ENCODE measurements at places on chromosomes 2 and 18.

GRCh38 chr2:42770288-42771131 lies 6.6 kb upstream of the OXER1 start:
- DNase-seq = no peak

DNA sequence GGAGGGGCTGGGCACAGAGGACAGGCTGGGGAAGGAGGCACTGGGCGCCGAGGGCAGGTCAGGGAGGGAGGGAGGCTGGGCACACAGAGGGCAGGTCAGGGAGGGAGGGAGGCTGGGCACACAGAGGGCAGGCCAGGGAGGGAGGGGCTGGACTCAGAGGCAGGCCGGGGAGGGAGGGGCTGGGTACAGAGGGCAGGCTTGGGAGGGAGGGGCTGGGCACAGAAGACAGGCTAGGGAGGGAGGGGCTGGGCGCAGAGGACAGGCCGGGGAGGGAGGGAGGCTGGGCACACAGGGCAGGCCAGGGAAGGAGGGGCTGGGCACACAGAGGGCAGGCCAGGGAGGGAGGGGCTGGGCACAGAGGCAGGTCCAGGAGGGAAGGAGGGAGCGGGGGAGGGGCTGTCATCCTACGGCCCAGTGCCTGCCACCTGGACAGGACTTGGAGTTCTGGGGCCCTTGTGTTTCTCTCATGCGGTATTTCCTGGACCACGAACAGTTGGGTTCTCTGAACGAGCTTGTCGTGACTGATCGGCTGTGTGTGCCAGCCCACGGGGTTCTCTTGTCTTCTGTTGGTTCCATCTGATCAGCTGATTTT lies 46.7 kb upstream of the KCNG2 start:
- no peak for DNase-seq

DNA sequence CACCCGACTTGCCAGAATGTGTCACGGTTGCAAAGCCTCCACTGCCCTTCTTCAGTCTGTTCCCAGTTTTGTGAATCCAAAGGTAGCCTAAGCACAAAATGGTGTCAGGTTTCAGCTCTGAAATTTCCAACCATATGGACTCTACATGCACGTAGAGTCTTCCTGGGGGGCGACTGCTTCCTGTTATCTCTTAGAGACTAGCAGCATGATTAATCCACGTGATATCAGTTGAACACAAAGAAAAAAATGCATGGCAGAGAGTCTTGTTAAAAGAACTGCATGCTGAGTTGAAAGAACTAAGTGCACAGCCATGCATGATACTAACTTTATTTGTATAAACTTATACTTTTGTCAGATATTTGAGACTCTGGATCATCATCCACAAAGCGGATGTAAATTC lies 404.4 kb downstream of the SOCS6 start:
- no peak for DNase-seq

DNA sequence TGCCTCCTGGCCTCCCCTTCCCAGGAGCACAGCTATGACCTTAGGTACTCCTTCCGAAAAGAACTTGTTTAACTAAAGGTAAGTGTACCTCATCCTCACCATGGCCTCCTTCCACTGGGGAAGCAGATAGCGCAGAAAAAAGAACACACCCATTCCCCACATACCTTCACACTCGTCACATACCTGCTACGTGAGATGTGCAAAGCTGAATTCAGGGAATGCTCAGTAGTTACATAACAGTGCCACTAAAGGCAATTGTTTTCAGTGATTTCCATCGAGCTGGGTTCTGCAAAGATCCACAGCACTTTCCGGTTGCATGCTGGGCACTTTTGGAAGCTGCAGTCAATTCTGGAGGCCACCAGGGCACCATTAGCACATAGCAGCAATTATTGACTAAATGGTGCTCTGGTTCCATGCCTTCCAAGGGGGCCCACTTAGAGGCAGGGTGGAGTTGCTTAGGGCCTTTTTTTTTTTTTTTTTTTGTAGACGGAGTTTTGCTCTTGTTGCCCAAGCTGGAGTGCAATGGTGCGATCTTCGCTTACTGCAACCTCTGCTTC lies 41.0 kb downstream of the PAX8 start:
- no peak for DNase-seq
